A549 treated with CORT108297 at 1 μM for 4 hours (cell line): ENCODE measurements at places on chromosomes 4 and X. TPM values are rescaled to one million over a fixed set of nuclear protein-coding genes. Genes with fewer than 3 reads are reported as not detected.

Gene ADD1
- 68.0 to 88.4 TPM (median 82.4 TPM) in 5 replicates for total RNA-seq

Gene CCDC160
- total RNA-seq, result not detected in 5 replicates

Gene CLNK
- not detected in 5 replicates for total RNA-seq

Gene EMCN
- not detected in 5 replicates for total RNA-seq

Gene POU4F2
- total RNA-seq, result not detected in 5 replicates

Gene TMEM154
- total RNA-seq, result 0.07 to 0.17 TPM (median 0.12 TPM) in 5 replicates

Gene CENPVL2
- total RNA-seq, result not detected in 5 replicates

Gene MAGED2
- total RNA-seq, result 75.0 to 92.4 TPM (median 80.8 TPM) in 5 replicates

Gene NR3C2
- total RNA-seq, result 0.01 TPM in 1 of 5 replicates, not detected in the others

Gene DMRTC1
- 0.07 TPM in 1 of 5 replicates, not detected in the others for total RNA-seq

Gene MND1
- total RNA-seq, result 11.9 to 18.1 TPM (median 13.1 TPM) in 5 replicates

Gene HSFX4
- total RNA-seq, result not detected in 5 replicates

Gene SLC9B1
- total RNA-seq, result 0.08 to 0.09 TPM in 2 of 5 replicates, not detected in the others

Gene LARP7
- 23.0 to 44.8 TPM (median 26.9 TPM) in 5 replicates for total RNA-seq

Gene ADH7
- total RNA-seq, result not detected in 5 replicates

Gene TMSB15A
- 0.40 to 1.4 TPM (median 0.73 TPM) in 5 replicates for total RNA-seq

Gene SPARCL1
- not detected in 5 replicates for total RNA-seq

Gene SYNPO2
- 1.1 to 1.8 TPM (median 1.5 TPM) in 5 replicates for total RNA-seq

Gene SPINK2
- total RNA-seq, result not detected in 5 replicates

Gene PHEX
- 0.25 to 0.40 TPM (median 0.34 TPM) in 5 replicates for total RNA-seq

Gene ASB9
- 19.0 to 24.3 TPM (median 20.6 TPM) in 5 replicates for total RNA-seq

Gene NSUN7
- 0.18 to 0.60 TPM (median 0.35 TPM) in 5 replicates for total RNA-seq

Gene CCDC110
- 0.04 to 0.09 TPM (median 0.07 TPM) in 3 of 5 replicates, not detected in the others for total RNA-seq

Gene GAGE12F
- not detected in 5 replicates for total RNA-seq

Gene RAI2
- 0.08 to 0.18 TPM (median 0.14 TPM) in 5 replicates for total RNA-seq

Gene DGKK
- not detected in 5 replicates for total RNA-seq

Gene GRPR
- total RNA-seq, result 0.03 to 0.13 TPM (median 0.06 TPM) in 5 replicates

Gene MTNR1A
- 0.33 to 0.71 TPM (median 0.43 TPM) in 5 replicates for total RNA-seq

Gene CXorf51B
- total RNA-seq, result not detected in 5 replicates

Gene USP17L11
- not detected in 5 replicates for total RNA-seq

Gene NEXMIF
- total RNA-seq, result 0.01 TPM in 2 of 5 replicates, not detected in the others

Gene H2BW2
- not detected in 5 replicates for total RNA-seq

Gene DRD5
- not detected in 5 replicates for total RNA-seq

Gene WWC2
- 10.8 to 17.9 TPM (median 14.9 TPM) in 5 replicates for total RNA-seq

Gene PORCN
- 15.4 to 18.8 TPM (median 17.6 TPM) in 5 replicates for total RNA-seq

Gene TLR6
- total RNA-seq, result 3.1 to 4.4 TPM (median 3.7 TPM) in 5 replicates

Gene MID1
- total RNA-seq, result 33.7 to 54.1 TPM (median 51.1 TPM) in 5 replicates

Gene AMTN
- 0.20 TPM in 1 of 5 replicates, not detected in the others for total RNA-seq

Gene KIT
- not detected in 5 replicates for total RNA-seq

Gene MAGEE2
- total RNA-seq, result not detected in 5 replicates

Gene ZMAT1
- total RNA-seq, result 0.08 TPM in 1 of 5 replicates, not detected in the others

Gene VCX2
- total RNA-seq, result not detected in 5 replicates

Gene HOPX
- not detected in 5 replicates for total RNA-seq

Gene HS3ST1
- total RNA-seq, result 0.27 to 0.54 TPM (median 0.39 TPM) in 5 replicates

Gene GPR78
- 0.04 to 0.17 TPM (median 0.05 TPM) in 3 of 5 replicates, not detected in the others for total RNA-seq

Gene ADH1C
- not detected in 5 replicates for total RNA-seq

Gene TRMT2B
- total RNA-seq, result 12.6 to 15.6 TPM (median 13.4 TPM) in 5 replicates

Gene FOXO4
- total RNA-seq, result 1.4 to 1.7 TPM (median 1.6 TPM) in 5 replicates

Gene TMPRSS11A
- not detected in 5 replicates for total RNA-seq

Gene RASL11B
- 0.05 to 0.20 TPM (median 0.07 TPM) in 5 replicates for total RNA-seq

Gene GLRA3
- not detected in 5 replicates for total RNA-seq

Gene FAM184B
- 0.01 to 0.06 TPM (median 0.05 TPM) in 5 replicates for total RNA-seq

Gene SHROOM4
- total RNA-seq, result not detected in 5 replicates
